Thoracic aorta (tissue), 2 donors: ENCODE measurements at places on chromosomes 1 and 21.

GRCh38 chr1:89065079-89065868 lies at the start of gene GBP1:
Gene GBP1, minus strand, starts transcription at chr1:89065208. Its CDS starts 1,974 bp downstream, at chr1:89063234.
- H3K27me3 ChIP-seq: no peaks in the 10 kb centered on the region
- H3K36me3 ChIP-seq: no peaks in the 10 kb centered on the region
- H3K27ac ChIP-seq: peak within 1 kb of the TSS; percentile 87
- peak within 1 kb of the TSS; percentile 91 for H3K4me3 ChIP-seq
- H3K4me1 ChIP-seq: peaks cover 18% of the 10 kb centered on the region

DNA sequence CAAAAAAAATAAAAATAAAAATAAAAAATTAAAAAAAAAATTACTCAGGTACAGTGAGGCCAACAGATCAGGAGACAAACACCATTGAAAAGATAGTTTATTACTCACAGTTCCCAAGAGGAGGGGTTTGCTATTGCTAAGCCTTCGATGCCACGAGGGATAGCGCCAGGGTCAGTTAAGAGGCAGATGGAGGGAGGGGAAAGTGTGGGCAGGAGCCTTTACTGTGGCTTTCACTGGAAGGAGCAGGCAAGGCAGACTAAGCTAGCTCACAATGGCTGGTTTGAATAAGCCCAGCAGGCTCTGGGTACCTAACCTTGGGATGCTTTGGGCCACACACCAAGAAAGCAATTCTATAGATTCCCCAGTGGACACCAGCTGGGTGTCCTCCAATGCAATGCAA lies 12.7 kb upstream of the RNF187 start:
- no peak overlapping the region for H3K27ac ChIP-seq
- no peak for DNase-seq
- no peaks in the 10 kb centered on the region for H3K4me1 ChIP-seq
- no peaks in the 10 kb centered on the region for H3K36me3 ChIP-seq
- H3K27me3 ChIP-seq: no peaks in the 10 kb centered on the region

GRCh38 chr1:180112091-180112490 lies 42.6 kb upstream of the QSOX1 start:
- H3K27me3 ChIP-seq: no peaks in the 10 kb centered on the region
- no peak overlapping the region for H3K27ac ChIP-seq
- H3K4me1 ChIP-seq: no peaks in the 10 kb centered on the region
- DNase-seq: no peak
- peaks cover 34% of the 10 kb centered on the region for H3K36me3 ChIP-seq

GRCh38 chr1:82689217-82689616 lies 888.5 kb downstream of the ADGRL2 start:
- no peaks in the 10 kb centered on the region for H3K36me3 ChIP-seq
- no peak overlapping the region for H3K4me3 ChIP-seq
- H3K4me1 ChIP-seq: no peaks in the 10 kb centered on the region
- H3K27ac ChIP-seq: no peak overlapping the region
- no peaks in the 10 kb centered on the region for H3K27me3 ChIP-seq
